ENCODE measurements at places on chromosomes 5 and 9.

DNA sequence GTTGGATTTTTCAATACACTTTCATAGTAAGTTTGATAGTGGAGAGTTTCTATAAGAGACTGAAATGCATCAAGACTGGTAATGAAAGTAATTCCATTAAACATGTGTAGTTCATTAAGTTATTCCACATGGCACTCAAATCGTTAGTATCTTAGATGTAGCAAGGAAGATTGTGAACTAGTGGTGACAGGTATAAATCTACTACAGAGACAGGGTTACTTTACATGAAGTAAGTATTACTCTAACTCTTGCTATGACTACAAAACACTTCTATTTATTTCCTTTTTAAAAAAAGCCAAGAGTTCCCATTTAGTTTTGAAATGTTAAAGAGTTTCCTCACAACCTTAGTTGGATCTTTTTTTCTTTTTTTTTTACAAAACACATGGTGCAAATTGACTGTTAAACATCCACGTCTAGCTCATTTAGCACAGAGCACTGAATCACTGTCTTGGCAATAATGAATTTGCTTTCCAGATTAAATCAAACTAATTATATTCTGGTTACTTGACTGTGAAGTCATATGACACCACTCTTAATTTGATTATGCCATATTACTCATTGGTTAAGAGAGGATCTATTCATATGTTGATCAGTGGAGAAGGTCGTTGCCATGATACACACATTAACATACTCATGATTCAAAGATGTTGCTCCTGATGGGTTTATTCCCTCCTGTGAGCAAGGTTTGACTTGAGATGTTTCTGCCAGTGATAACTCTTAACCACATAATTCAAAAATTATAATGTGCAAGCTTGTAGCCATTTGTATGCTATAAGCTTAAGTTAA lies 644.8 kb downstream of the EFNA5 start:
- no peak for DNase-seq

GRCh38 chr5:158559643-158560042 lies 540.1 kb downstream of the EBF1 start:
- DNase-seq, result no peak

DNA sequence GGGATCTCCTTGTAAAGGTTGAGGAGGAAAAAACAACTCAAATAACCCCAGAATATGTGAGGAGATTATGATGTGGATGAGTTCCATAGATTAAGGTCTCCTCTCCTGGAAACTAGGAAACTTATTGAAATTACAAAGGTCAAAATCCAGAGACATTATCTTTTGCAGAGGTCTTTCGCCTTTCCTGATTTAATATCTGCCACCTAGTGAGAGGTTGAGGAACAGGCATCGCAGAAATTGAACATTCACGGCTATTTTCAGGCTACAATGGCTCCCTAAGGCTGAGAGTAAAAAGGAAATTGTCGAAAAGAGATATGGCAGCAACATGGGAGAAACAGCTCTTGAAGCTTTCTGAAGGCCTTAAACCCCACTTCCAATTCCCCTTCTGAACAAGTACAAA lies 127.5 kb upstream of the PLCXD3 start:
- DNase-seq, result no peak

DNA sequence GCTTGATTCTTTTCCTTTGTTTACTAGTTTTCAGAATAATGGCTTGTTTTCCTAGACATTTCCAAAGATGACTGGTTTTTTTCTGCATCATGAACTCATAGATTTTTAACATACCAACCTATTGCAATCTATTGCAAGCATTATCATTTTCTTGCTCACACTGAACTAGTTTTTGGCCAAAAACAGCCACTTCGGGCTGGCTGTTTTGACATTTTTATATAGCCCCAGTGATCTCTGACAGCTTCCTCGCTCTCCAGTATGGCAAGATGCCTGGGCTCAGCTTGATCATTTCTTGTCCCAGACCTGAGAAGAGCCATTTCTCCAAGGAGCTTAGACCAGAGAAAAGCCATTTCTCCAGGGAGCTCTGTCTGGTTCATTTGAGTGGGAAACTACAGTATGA lies 94.3 kb upstream of the MAMDC2 start:
- DNase-seq, result no peak

- DNase-seq, result no peak
These were observed 155.8 kb upstream of the ZNF608 start for GRCh38 chr5:124902097-124902821.

DNA sequence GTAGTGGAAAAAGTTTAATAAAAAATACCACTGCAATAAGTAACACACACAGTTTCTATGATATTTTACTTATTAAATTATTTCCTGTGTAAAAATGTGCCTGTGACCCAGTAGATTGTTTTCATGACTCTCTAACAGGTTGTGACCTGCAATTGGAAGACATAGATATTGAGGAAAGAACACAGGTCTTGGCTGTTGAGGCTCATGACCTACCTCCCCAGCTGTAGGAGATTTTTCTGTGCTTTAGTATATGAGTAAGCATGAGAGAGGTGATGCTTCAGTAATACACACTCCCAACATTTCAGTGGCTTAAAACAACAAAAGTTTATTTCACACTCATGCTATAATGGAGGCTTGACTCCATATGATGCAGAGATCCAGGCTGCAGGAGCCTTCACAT lies 47.3 kb upstream of the TNC start:
- DNase-seq, result no peak

GRCh38 chr9:27770541-27770940 lies 197.3 kb upstream of the C9orf72 start:
- no peak for DNase-seq
